ENCODE measurements at places on chromosomes 7 and 10.

GRCh38 chr7:139981511-139981895 is 81.2 kb downstream of the PARP12 start:
- H3K36me3 ChIP-seq = no peaks in the 10 kb centered on the region

- H3K4me3 ChIP-seq = no peak overlapping the region
- H3K27me3 ChIP-seq = no peaks in the 10 kb centered on the region
- H3K27ac ChIP-seq = no peak overlapping the region
- DNase-seq = no peak
Measured at GRCh38 chr7:126774077-126774476, 478.7 kb downstream of the GRM8 start.

DNA sequence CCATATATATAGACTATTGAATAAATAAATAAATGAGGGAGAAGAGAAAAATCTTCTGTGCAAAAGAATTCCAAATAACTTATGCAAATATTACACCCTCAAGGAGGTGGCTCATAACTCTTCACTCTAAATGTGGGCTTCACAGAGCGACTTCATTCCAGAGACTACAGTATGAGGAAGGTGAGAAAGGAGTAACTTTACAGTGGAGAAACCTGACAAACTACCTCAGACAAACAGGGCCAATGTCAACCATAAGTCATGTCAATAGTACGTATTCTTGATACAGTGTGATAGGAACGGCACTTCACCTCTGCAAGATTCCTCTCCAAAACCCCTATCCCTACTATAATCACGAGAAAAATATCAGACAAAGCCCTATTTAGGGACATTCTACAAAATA is 158.4 kb upstream of the NAMPT start:
- H3K4me3 ChIP-seq = no peak overlapping the region
- no peak overlapping the region for H3K27ac ChIP-seq
- DNase-seq = no peak
- H3K36me3 ChIP-seq = no peaks in the 10 kb centered on the region

DNA sequence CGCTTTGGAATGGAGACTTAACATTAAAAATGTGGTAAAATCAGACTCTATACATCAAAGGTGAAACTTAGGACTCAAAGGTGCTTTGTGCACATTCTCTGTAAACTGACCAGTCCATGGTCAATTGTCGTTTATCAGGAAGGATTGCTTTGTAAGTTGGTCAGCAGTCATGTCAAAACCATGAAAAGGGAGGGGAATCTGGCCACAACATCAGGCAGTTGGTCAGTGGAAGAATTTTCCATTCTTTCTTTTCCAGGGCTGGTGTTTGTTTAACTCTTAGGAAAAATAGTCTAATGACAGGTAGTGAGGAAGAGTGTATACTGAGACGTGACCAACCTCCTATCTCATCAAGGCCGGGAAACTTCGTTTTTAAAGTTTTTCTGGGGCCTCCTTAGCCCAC is 226.5 kb downstream of the ADK start:
- DNase-seq = no peak
- H3K27ac ChIP-seq = no peak overlapping the region
- no peaks in the 10 kb centered on the region for H3K36me3 ChIP-seq
